ENCODE measurements at places on chromosomes 2 and 18. TPM values are rescaled to one million over a fixed set of nuclear protein-coding genes. Genes with fewer than 3 reads are reported as not detected.

DNA sequence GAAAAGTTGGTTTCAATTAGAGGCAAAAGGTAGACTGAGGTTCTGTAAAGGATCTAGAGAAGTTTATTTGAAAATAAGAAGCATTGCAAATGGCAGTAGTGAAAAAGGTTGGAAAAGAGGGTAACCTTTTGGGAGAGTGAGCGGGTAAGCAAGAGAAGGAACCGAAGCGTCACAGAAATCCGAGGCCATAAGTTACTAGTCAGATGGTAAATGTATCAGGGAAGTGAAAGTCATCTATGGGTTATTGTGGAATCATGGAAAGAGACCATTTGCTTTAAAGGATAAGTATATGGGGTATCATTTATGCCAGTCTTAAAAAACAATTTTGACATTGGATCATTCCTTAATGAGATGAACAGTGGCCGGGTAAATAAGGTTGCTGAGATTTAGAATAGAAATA lies 30.5 kb downstream of the EML4 start:
- DNase-seq = no peak

GRCh38 chr2:171293661-171294060 lies 133.0 kb upstream of the TLK1 start:
- no peak for DNase-seq

Gene DHX57
- 21.0 TPM for total RNA-seq

DNA sequence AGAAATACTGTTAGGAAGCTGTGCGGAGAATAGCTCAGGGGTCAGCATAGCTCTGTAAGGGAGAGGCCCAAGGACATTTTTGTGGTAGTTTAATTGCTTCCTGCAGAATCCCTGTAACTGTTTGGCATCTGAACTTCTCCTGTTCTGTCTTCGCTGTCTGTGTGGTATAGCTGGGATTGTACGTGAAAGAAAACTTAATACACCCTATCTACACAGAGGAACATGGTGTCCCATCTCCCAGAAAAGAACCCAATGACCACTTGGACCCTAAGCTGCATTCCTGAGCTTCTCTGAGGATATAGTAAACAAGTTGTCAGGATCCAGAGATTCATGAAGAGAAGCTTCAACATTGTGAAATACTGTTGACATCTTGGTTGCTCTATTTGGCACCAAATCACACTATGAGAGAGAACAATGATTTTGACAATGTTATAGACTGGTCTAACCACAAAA lies 81.3 kb downstream of the CDC42EP3 start:
- no peak for DNase-seq

- no peak for DNase-seq
Observed at GRCh38 chr2:234975611-234976010, 23.8 kb downstream of the SH3BP4 start.

DNA sequence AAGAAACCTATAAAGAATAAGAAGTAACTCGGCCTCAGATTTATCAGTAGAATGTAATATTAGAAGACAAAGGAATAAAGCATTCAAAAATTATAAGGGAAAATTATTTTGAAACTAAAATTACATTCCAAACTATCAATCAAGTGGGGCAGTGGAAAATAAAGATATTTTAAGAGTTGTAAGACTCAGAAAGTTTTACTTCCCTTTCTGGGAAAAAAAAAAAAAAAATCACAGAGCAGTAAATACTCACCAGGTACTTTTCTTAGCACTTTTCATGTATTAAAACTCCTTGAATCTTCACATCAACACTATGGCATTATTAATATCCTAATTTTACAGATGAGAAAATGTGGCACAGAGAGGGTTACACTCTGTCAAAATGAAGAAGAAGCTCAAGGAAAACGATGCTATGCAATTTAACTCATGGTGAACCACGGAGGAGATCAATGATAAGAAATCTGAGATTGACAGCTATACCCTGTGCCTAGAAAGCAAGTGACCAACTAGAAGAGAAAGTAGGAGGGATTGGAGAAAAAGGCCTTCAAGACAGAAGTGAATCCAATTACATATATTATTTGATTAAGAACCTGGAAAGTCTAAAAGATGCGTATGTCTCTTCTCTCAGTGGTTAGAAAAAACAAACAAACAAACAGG lies 238.9 kb upstream of the ID2 start:
- no peak for DNase-seq

Gene SERPINB2
- 1.2 TPM for total RNA-seq

GRCh38 chr18:75173125-75173432 lies 35.9 kb downstream of the PTGR3 start:
- no peak for DNase-seq

- DNase-seq = no peak
Observed at GRCh38 chr2:173150087-173150486, 74.4 kb downstream of the MAP3K20 start.

GRCh38 chr2:130387071-130387400 lies 31.2 kb downstream of the PTPN18 start:
- peak; percentile 83 for DNase-seq

Gene HOXD8
- 31.3 TPM for total RNA-seq

Gene RESP18
- total RNA-seq = not detected

All from posterior vena cava (tissue), 2 donors.